ENCODE measurements at places on chromosomes 7 and 10.
A peak's percentile ranks its signal among the peaks of the same experiment; 100 is the strongest.

DNA sequence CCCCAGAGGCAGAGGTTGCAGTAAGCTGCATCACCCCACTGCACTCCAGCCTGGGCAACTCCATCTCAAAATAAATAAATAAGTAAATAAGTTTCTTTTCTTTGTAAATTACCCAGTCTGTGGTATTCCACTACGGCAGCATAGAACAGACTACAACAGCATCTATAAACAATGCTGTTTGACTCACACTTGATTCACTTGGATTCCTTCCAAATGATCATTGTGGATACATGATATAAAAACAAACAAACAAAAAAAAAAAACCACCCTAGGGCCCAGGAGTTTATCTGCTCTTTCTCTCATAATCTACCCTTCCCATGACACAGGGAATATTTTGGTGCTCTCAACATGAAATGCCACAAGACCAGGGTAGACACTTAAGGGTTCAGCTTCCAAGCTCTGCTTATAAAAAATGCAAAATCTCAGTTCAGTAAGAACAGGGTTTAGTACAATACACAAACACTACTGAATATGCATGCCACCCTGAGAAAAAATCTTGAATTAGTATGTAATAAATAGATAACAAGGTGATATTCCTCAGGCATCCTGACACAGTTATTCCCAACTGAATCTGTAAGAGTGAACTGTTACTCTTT, 200.9 kb downstream of the FAM107B start:
- DNase-seq, result no peak

DNA sequence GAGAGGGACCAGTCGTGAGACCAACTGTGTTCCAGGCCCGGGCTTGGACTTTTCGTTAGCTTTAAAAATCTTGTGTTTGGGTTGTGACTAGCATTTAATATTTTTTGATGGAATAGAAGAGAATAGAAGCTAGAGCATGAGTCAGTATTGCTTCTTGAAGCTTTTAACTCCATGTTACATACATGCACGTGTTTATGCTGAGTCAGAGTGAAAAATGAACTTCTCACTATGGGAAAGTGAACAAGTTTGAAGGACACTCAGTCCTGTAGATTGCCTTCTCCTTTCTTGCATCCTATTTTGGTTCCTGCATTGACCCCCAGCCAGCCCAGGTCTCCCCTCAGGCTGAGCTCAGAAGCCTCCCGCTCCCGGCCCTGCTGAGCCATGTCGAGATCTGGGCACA, 31.8 kb downstream of the GHRHR start:
- DNase-seq, result no peak

- no peak for DNase-seq
These were observed 21.3 kb downstream of the ZEB1 start for GRCh38 chr10:31340343-31340742.

DNA sequence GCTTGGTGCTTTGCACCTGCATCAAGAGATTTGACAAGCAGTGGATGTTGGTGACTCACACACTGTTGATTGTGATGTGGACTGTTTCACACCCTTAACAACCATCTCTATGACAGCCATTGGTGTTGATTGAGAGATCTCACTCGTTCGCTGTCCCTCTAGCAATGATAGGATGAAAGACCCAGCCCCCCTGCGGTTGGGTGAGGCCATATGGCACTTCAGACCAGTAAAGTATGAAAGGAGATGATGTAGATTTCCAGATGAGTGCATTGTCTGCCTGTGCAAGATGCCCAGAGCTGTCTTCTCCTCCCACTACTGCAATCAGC, 138.7 kb upstream of the PRR15 start:
- no peak for DNase-seq

DNA sequence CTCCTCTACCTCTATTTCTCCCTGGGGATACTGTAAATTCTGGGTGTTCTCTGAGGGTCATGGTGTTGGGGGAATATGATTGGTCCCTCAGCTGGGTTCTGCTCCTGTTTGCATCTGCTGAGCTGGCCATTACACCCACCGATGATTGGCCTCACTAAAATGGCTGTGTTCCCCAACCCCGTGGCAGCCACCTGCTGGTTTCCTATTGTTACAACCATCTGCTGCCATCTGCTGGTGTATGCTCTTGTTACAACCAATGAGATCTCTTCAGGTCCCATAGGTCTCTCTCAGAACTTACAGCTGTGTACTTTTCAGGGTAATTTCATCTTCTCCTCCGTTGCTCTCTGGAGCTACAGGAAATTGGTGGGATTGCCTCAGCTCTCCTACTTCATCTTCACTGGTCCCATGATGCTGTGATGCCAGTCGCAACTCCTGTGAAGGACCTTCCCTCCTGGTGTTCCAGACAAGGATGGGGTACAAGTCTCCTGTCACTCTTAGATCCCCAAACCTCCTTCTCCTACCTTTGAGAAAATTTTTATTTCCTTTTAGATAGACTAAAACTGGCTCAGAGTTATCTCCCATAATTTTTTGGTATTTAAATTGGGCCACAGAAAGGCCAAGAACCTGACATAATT, 303.5 kb upstream of the SMIM30 start:
- no peak for DNase-seq

DNA sequence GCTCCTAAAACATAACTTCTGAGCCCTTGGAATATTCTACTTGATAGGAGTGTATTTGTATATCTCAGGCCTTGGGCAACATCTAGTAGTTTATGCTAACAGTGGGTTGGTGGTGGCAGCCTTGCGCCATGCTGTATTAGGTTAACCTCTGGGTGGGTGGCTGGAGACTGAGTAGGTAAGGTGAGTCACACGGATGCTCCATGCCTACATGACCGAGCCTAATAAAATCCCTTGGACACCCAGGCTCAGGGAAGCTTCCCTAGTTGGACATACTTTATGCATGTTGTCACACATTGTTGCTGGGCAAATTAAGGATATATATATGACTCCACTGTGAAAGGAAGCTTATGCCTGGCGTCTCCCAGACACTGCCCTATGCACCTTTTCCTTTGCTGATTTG, 6.0 kb upstream of the DAGLB start:
- DNase-seq, result peak; percentile 57

DNA sequence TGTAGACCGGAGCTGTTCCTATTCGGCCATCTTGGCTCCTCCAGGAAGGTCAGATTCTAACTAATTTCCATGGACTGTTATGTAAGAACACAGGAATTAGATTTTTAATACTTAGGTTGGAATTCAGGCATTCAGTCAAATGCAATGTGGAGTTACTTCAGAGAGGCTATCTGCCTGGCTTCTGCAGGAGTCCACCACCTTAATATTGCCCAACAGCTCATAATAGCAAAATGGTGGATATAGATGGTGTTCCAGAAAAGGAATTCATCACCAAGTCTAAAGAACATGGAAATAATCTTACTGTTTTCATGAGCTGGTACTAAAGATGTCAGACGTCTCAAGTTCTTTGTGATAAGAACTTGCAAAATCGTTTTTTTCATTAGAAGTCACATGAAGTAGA, 39.5 kb downstream of the CRHR2 start:
- DNase-seq, result no peak

DNA sequence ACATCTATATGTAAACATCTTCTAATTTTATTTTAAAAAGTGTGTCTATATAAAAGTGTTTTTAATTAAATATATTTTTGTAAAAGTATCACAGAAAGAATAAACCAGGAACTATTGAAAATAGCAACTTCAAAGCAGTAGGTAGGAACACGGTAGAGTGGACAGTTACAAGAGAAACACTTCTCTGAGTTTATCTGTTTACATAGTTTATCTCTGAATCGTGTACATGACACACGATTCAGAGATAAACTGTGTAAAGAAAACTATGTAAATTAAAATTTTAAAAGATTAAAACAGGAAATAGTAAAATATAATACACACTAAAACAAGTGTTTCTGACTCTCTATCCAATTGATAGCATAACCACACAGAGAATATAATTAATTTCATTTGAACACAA, 25.1 kb upstream of the FAM170B start:
- no peak for DNase-seq

DNA sequence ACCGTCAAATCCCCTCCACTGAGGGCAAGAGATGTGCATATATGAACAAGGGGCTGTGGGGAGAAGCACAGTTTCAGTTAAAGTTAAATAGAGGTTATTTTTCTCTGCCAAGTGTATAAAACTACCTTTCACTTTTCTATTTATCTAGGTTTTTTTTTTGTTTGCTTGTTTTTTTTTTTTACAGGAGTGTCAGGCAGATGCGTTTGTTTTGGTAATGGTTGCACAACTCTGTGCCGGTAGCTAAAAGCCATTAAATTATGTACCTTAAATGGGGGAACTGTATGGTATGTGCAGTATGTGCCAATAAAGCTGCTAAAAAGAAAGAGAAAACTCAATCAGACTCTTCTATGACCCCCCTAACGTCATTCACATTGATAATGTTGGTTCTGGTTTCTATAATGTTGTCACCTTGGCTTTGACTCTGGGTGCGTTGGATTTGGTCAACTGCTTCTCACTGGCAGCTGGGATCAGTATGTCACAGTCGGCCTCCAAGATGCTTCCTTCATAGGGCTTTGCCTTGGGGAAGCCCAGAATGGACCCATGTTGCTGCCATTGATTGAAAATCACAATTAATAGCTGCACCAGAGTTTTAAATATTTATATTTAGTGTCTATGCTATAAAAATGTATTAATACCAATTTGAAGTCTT, 34.2 kb downstream of the GLUD1 start:
- no peak for DNase-seq

- DNase-seq, result no peak
These were observed 3.1 kb downstream of the HPS6 start for GRCh38 chr10:102068216-102068615.

GRCh38 chr10:99708428-99709012, 23.4 kb downstream of the COX15 start:
- no peak for DNase-seq

DNA sequence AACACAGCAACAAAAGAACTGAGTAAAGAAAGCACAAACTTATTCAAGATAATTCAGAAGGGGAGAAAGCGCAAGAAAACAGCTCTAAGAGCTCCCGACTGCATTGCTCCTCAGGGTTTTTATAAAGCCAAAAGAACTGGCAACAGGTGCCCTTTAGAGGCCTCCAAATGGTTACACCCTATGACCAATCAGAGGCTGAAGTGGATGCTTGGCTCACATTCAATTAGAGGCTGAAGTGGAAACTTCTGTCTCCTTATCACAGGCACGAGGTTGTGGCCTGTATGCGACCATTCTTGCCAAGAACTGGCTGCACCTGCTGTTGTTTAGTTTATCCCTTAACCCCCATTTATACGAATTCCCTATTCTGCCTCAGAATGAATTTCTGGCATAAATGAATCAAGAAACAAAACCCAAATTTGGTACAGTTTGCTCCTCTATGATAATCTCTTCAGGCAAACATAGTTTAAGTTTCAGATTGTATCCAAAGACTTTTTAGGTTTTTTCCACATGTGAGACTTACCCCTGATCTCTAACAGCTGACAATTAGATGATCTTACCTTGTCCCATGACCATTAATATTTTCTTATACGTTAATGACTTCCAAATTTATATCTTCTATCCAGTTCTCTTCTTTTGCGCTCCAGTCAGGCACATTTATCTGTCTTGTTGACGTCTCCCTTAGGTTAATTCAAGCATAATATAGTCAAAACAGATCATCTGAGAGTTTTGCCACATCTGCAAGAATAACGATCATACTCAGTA, 504.8 kb downstream of the NXPH1 start:
- DNase-seq, result no peak

DNA sequence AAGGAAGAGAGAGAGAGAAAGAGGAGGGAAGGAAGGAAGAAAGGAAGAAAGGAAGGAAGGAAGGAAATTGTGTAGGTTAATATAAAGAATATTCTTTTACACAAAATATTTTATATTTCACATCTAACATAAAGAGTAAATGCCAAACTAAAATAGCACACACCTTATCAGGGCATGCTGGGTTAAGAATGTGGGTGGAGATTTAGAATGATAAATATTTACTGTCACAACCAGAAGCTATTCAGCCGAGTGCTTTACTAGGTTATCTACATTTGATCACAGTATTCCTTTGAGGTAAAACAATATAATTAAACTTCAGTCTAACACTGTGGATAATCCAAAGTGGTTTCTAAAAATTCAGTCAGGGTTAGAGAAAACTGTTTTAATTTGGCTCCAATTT, 103.3 kb downstream of the SEMA3A start:
- no peak for DNase-seq

DNA sequence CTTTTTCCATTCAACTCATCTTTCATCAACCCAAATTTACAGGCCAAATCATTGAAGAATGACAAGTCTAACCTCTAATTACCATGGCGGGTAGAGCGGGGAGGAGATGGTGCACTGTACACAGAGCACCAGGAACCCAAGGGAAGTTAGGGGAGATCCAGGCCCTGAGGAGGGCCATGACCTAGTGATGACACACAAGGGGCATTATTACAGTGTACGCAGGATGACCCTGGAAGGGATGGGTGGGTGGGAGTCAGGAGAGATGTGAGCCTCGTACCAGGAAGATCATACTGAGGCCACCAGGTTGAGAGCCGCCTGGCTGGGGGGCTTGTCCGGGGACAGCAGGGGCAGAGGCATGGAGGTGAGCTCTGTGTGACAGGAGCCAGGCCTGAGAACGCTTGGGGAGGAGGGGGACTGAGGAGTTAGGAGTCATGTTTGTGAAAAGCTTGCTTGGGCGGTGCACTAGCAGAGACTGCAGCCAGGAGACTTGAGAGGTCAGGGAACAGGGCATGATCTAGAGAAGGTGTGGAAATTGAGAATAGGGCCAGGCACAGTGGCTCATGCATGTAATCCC, 89.5 kb upstream of the CCNY start:
- DNase-seq, result no peak

GRCh38 chr7:106901828-106902441, 36.9 kb downstream of the PIK3CG start:
- no peak for DNase-seq

DNA sequence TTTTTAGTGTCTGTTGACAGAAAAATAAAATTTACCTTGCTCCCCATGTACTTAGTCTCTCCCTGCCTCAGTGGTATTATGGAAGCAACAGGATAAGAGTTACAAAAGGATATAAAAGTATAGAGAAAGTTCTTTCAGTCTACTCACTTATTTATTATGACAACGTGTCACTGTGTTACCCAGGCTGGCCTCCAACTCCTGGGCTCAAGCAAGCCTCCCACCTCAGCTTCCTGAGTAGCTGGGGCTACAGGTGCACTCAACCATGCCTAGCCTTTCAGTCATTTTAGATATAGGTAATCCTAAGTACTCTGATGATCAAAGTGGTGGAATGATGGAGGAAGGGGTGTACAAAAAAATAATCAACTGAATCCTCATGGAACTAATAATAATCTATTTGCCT, 215.2 kb upstream of the MKLN1 start:
- DNase-seq, result no peak

DNA sequence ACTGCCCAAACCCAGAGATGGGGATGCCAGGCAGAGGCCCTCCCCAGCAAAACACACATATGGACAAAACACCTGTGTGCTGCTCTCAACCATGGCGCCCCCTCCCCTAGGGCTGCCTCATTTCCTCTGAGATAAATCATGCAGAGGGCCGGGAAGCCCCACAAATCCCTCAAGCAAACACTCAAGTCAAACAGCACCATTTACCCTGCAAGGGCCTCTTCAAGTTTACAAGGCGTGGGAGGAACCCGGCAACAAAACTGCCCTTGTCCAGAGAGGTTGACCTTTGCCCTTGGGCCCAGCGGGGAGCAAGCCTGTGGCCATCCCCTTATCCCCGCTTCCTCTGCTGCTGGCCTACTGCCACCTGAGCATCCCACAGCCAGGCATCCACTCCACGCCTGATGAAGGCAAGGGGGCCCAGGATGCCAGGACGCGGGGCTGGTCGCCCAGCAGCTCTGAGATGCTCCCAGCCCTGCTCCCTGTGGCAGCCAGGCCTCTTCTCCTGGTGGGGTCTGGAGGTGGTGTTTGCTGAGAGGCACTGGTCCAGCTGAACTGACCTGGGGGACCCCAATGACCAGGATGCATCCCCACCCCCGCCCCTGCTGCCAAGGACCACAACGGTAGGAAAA, 77.4 kb downstream of the DLG5 start:
- DNase-seq, result no peak

All from 8988T (cell line).